ENCODE measurements at places on chromosomes 7 and 10.

DNA sequence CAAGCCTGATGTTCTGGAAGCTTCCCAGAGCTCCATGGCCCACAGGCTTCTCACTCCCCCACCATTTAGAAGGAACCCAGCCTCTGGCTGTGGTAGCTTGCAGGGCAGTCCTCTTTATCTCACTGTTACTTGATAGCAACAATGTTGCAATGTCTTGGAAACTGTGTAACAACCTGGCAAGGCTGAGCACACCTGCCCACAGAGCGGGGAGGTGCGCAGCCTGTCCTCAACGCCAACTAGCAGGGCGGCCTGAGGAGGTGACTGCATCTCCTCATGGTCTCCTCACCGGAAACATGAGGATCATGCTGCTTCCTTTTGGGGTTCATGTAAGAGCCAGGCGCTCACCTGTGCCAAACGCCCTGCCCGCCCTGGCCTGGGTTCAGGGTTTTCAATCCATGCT is 43.7 kb upstream of the INSIG1 start:
- no peak for DNase-seq

GRCh38 chr10:11163780-11164550 is 146.3 kb downstream of the CELF2 start:
- DNase-seq: no peak

- DNase-seq: no peak
Measured at GRCh38 chr7:22219036-22219435, 137.9 kb downstream of the RAPGEF5 start.

- DNase-seq: no peak
Measured at GRCh38 chr10:103572347-103573204, 79.1 kb downstream of the NEURL1 start.

DNA sequence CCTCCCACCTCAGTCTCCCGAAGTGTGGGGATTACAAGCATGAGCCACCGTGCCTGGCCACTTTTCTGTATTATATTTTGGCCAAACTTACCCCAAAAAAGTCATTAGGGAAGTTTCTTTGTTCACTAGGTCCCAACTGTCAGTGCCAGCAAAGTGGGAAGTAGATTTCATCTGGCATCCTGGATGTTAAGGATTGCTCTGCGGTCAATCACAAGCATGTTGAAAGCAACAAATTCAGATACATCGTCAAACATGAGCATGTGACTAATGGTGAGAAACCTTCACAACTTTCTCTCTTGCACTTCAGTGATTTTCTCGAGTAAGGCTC is 14.3 kb upstream of the LRRC17 start:
- no peak for DNase-seq

GRCh38 chr7:18481776-18482175 is 13.8 kb upstream of the HDAC9 start:
- no peak for DNase-seq

GRCh38 chr7:157889480-157889879 is 552.7 kb downstream of the DNAJB6 start:
- DNase-seq: no peak

DNA sequence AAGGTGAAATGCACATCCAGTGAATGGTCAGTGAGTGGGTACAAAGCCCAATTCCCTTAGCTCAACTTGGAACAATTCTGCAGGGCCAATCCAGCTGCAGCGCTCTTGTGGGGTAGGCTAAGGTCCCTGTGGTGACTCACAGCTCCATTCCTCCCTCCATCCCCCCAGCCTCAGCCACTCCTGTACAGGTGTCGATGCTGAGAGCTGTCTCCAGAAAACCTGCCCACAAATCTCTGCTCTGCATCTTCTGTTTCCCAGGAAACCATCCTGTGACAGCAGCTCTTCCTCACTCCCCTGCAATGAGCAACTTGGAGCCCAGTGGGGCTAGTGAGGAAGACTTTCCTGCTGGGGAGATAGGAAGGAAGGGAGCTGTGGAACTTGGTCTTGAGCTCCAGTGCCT is 244.7 kb upstream of the GPR26 start:
- DNase-seq: no peak

DNA sequence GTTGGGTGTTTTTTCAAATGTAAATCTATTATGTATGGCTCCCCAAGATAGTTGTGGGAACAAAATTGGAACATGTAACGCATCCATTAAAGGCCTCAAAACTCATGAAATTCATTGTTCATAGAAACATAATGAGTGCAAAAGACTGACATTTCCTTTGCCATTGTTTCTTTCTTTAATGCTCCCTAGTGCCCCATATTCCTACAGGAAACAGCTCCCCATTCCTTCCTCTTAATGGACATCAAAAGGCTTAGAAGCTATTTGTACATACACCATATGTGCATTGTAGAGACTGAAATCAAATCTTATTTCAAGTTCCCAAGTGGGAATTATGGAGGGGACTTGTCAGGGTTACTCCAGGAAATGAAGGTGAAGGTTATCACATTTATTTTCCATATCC is 139.1 kb downstream of the AHR start:
- no peak for DNase-seq

DNA sequence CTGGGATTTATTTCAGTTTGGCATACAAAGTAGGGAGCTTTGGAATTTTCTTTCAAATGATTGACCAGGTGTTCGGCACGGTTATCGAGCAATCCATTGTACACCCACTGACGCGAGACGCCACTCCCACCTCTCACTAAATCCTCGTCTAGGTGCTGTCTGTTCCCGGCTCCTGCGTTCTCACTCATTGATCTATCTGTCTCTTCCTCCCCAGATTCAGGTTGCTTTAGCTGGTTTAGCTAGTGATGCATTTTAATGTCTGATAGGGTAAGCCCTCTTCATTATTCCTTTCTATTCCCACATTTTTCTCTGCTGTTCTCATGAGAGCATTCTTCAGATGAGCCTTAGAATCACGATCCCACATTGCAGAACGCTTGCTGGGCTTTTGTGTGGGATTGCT is 91.7 kb downstream of the ELFN1 start:
- no peak for DNase-seq

DNA sequence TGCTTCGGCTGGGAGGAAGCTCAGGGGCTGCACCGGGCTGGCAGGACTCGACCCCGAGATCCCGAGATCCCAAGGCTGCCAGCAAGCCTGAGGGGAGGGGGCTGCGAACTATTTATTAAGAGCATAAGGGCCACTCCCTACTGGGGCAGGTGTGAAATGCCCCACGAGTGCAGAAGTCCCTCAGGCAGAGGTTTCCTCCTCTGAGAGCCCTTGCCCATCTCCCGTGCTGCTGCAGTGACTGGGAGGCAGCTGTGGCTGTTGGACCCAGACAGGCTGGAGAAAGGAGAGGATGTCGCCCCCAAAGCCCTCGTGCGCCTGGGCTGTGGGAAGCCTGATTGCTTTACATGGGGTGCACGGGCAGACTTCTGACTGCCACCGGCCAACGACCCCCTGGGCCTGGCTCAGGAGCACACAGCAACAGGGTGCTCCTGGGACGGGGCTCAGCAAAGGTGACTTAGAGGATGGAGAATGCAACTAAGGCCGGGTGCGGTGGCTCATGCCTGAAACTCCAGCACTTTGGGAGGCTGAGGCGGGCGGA is 39.8 kb downstream of the RGS10 start:
- DNase-seq: no peak

- DNase-seq: peak; percentile 47
Measured at GRCh38 chr7:76383089-76383944, 24.5 kb upstream of the YWHAG start.

- DNase-seq: no peak
Measured at GRCh38 chr10:91885362-91886079, 23.8 kb downstream of the FGFBP3 start.

DNA sequence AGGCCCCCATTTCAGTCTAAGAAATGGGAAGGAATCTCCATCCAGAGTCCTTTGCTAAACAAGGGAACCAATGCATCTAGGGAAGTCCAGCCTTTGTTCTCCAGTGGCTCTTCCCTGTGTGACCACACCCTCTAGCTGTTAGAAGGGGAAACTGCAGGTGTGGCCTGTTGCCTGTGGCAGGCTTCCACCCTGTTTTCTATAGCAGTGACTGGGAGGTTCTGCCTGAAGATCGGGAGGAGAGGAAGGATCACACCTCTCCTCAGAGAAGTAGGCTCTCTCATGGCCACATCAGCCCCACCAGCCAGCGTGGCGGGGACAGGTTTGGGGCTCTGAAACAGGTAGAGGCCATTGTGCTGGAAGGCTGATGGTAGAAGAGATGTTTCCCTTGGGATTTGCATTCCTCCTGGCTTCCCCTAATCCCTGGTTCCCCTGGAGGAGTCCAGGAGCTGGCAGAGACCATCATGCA is 47.7 kb upstream of the TRIM8 start:
- DNase-seq: peak; percentile 72

DNA sequence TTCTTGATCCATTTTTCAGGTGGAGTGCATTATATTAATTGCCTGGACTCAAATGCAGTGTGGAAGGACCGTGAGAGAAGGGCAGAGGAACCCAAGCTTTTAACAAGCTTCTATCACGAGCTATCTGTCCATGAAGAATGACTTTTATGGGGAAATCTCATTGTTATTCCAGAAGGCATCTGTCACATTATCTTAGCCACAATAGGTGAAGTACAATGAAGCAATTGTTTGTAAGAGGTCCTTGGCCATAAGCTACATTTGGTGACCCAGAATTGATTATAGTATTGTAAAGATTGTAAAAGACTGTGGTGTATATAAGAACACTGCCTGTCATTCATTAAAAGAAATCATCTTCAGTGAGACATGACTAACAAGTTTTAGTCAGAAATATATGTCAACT is 58.6 kb upstream of the RELN start:
- DNase-seq: no peak

DNA sequence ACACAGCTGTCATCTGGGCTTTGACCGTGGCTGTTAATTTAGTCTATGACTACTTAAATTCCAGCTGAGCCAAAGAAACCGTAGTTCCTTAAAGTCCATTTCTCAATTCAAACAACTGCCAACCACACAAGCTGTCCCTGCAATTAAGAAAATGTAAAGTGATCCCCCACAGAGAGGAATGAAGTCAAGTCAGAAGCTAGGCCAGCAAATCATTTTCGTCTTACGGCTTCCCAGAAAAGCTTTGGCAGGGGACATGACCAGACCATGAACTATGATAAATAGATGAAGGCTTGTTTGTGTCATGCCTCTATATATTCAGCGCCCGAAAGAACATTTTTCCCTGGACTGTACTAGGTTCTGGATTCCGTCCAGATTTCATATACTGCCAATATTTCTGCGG is 54.6 kb downstream of the HACD1 start:
- DNase-seq: no peak

GRCh38 chr10:66822801-66823200 is 103.0 kb upstream of the LRRTM3 start:
- peak; percentile 17 for DNase-seq

- DNase-seq: no peak
Measured at GRCh38 chr7:107394276-107394675, 75.6 kb upstream of the GPR22 start.

DNA sequence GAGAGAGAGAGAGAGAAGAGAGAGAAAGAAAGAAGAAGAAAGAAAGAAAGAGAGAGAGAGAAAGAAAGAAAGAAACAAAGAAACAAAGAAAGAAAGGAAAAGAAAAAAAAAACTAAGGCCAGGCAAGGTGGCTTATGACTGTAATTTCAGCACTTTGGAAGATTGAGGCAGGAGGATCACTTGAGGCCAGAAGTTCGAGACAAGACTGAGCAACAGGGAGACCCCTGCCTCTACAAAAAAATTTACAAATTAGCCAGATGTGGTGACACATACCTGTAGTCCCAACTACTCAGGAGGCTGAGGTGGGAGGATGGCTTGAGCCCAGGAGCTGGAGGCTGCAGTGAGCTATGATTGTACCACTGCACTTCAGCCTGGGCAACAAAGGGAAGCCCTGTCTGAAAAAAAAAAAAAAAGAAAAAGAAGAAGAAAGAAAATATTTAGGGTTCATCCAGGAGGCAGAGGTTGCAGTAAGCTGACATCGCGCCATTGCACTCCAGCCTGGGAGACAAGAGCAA is 2.8 kb downstream of the SERPINE1 start:
- no peak for DNase-seq

DNA sequence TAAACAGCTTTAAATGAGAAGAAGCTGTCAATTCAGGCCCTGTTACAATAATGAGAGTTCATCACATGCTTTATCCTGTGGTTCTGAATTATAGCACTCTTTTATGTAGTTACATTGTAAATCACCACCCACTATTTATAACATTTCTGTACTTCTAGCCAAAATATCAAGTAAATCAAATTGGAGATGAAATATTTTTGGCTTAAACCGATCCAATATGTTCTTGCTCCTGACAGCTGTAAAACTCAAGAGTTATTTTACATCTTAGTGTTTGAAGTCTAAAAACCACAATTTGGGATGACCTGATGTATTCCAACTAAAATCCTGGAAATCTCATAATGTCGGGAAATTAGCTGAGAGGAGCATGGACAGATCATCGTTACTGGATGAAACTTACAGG is 371.2 kb upstream of the LRRN3 start:
- no peak for DNase-seq

GRCh38 chr7:28698840-28699239 is 259.3 kb downstream of the TRIL start:
- no peak for DNase-seq

- no peak for DNase-seq
Measured at GRCh38 chr7:80279760-80280159, 145.1 kb downstream of the GNAI1 start.
